ENCODE measurements at places on chromosomes 4 and X.

DNA sequence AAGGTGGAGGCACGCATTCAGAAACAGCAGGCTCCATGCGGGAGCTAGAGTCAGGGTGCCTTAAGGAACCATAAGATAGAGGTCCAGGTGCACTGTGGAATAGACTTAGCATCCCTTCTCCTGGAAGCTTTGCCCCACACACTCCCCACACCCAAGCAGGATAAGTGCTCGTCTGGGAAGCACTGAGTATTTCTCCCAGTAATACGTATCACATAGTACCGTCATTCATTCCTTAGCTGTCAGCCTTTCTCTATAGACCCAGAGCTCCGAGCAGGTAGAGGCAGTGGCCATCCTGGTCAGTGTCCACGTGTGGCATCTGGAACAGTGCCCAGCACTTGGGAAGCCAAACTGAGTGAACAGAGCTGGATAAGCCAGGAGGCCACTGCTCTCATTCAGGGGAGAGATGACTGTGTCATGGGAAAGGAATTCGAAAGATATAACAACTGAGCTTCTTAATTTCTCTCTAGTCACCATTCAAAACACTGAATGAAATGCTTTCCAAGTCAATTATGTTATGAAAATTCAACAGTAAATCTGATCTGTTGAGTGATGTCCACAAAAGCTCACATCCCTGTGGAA, 9.9 kb downstream of the APBB2 start:
- no peak for DNase-seq

- no peak for DNase-seq
Measured at GRCh38 chr4:121510341-121510874, 129.6 kb upstream of the QRFPR start.

DNA sequence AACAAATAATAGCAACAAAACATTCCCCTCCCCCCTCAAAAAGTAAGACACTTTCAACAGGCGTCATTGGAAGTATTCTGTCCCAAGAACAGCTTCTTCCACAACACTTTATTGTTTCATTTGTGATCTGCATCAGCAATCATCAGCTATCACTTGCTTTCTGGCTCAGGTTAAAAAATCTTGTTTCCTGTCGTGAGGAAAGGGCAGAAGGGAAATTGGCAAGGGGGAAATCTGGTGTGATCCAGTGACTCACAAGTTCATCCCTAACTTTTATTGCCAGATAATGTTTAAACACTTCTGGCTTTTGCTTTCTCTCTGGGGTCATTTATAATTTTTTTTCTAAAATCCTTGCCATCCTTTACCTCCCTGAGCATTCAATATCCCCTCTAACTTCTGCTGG, 247.4 kb upstream of the GIMD1 start:
- DNase-seq: no peak

GRCh38 chrX:129759576-129760061, 20.1 kb upstream of the SASH3 start:
- peak; percentile 44 for DNase-seq

DNA sequence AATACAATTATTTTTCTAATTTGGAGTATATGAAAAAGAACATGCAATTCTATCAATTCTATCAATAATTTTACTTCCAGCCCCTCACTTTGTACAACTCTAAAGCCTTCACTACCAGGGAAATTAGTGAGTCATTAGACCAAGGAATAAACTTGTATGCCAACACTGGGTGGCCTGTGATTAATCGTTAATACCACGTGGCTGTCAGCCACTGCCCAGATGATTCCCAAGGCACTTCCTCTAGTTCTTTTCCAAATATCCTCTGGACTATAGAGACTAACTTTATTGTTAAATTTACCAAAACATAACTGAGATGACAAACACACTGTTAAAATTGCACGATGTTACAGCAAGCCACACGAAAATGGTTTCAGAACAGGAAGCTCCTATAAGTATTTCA, 45.7 kb downstream of the MID1 start:
- DNase-seq: no peak

- DNase-seq: no peak
Measured at GRCh38 chrX:7252013-7252610, 104.2 kb upstream of the PUDP start.

GRCh38 chr4:184196730-184197385, 20.8 kb downstream of the ENPP6 start:
- no peak for DNase-seq

- DNase-seq: peak; percentile 39
Measured at GRCh38 chr4:118981839-118982381, 93.3 kb downstream of the SYNPO2 start.

GRCh38 chr4:145552181-145552822, 66.9 kb upstream of the MMAA start:
- no peak for DNase-seq

- DNase-seq: no peak
Measured at GRCh38 chr4:68476191-68476590, 28.9 kb downstream of the TMPRSS11E start.

GRCh38 chr4:97587912-97588311, 555.4 kb downstream of the STPG2 start:
- DNase-seq: no peak

DNA sequence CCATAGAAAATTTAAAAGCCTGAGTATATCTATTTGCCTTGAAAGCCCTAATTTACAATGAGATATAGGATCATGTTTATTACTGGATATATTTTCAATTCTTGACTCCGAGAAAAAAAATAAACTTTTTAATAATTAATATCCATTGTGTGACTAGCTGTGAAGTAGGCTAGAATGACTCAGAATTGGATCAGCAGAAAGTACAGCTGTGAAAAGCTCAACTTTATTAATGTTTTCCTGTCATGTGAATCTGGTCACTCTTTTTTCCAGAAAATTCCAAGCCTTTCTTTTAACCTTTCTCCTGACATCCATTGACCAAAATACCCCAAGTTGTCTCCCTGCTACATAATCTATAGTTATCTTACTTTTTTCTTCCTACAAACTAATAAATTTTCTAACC, 171.8 kb upstream of the PACRGL start:
- no peak for DNase-seq

GRCh38 chrX:133722756-133723155, 262.6 kb downstream of the GPC3 start:
- DNase-seq: no peak

DNA sequence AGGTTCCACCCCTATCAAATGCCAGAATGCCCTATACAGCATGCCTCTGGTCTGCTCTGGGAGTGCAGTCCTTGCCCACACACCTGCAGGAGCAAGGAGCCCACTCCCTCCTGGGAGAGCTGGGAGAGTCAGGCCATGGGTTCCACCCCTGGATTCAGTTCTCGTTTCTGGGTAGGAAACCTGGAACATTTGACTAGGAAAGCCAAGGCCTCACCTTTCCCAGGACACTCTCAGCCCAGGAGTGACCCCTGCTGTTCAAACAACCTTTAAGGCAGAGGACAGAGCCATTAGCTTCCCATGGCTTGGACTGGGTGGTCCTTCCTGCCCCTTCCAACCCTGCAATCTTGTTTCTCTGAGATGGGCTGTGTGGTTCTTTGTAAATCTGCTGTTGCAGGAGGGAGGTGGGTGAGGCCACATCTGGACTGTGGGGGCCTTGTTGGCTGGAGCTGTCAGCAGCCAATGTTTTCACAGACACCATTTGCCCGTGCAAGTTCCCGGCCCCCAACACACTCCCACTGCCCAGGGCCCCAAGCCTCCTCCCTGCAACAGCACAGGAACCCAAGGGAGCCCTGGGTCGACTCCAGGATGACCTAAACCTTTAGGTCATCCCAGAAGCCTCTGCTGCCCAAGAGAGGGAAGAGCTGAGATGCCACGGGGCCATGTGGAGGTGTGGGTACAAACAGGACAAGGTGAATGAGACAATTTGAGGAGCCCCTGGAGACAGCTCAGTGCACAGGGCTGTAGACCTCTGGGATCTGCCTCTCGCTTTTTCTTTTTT, 104.4 kb downstream of the PJA1 start:
- DNase-seq: no peak

DNA sequence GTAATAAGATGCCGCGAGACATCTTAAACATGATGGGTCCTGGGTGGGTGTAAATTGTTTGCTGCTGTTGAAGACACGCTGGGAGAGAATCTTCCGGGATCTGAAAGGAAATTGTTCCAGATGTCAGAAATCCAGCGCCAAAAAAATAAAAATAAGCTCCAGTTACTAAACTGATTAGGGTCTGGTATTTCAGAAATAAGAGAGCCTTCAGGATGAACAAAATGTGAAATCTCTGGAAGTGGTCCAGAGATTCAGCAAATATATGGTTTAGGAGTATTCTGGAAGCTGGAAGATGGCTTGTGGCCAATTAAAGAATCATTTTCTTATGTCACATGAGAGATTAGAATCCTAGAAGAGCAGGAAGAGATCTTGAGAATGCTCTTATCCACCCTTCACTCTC, 75.8 kb upstream of the NHS start:
- no peak for DNase-seq

DNA sequence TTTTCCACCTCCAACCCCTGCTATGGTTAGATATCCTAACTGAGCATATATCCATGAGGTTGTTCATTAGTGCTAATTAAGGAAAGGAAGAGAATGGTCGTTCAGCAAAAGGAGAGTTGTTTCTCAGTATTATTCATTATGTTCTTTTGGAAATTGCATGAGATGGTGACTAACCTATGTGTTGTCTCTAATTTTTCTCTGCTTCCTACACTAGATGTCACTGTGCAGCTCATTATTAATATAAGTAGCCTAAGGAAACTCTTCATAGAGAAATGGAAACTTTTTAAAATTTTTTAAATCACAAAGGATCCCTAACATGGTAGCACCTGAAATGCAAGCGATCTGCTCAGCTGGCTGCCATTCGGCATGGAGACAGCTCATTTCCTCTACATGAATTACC, 67.7 kb upstream of the FAM9A start:
- DNase-seq: no peak

GRCh38 chr4:147103403-147103946, 157.8 kb upstream of the TTC29 start:
- no peak for DNase-seq

GRCh38 chr4:82746705-82747574, 51.7 kb downstream of the SCD5 start:
- DNase-seq: no peak

GRCh38 chrX:54776987-54777672, 20.9 kb downstream of the ITIH6 start:
- DNase-seq: no peak

DNA sequence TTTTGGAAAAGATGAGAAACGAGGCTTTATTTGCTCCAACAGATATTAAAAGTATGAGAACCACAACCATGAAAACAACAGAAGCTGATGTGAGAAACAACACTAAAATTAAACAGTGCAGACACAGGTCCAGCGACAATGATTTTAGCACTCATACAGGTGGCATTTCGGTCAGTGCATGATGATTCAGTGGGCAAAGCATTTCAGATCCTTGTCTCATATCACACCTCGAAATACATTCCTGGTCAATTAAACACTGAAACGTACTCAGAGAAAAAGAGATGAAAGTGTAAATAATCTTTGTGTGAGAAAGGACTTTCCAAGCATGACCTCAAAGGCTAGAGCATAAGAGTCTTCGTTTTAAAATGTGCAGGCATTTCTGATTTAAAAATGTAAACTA, 85.2 kb downstream of the ACOX3 start:
- no peak for DNase-seq

DNA sequence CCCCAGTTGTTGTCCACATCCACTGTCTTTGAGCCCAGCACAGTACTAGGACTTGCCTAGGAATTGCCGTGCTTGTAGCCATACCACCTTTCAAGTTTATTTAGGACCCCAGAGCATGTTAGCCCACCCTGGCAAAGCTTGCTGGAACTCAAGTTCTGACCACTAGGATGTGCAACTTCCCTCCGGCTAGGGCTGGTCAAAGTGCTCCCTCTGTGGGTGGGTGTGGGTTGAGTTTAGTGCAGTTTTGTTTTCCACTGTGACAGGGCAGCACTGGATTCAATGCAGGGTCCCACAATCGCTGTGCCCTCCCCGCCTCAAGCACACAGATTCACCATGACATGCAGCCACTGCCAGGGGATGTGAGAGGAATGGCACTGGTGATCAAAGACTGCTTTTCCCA, 96.0 kb downstream of the RASGEF1B start:
- no peak for DNase-seq

DNA sequence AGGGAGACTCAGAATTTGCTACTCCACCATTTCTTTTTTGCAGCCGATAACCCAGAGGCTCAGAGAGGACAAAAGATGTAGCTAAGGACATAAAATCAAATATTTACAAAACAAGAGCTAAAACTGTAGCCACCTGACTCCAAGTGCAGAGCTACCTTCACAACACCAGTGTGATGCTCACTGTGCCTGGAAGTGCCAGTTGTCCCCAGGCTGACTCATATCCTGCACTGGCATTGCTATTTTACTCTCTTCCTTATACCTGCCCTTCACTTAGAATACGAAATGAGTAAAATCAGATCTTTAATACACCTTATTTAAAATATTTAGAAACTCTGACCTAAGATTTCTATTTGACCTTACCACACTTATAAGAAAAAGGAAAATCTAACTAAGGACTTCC, 39.5 kb downstream of the SLC7A11 start:
- DNase-seq: no peak

- DNase-seq: no peak
Measured at GRCh38 chr4:77956917-77957316, 94.3 kb downstream of the MRPL1 start.

DNA sequence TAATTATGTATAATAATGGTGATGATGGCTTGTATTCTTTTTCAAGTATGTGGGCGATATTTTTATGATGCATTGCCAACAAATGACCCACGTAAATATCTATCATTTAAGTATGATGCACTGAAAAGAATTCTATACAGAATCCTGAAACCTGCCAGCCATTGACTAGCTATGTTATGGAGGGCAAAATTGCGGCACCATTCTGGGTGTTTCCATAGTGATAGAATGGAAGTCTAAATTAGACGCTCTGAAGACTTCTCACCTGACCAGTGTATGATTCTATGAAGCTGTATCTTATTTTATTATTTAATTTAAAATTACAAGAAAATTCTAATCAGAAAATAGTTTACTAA, 677 bp upstream of the CENPC start:
- DNase-seq: no peak

DNA sequence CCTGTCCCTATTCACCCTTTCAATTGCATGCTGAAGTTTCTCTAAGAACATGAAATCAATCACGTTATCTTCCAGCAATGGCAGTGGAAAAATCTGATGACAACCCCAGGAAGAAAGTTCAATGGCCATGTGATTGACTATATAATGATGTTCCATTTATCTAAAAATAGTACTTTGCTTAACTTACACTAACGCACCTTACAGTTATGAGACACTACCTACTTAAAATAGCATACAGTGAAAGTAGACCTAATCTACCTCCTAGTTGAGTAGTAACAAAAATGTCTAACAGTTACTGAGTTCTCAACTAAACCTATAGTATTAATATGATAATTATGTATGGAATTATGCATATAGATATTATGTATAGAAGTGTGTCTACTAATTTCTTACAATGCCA, 28.6 kb upstream of the PGM2 start:
- DNase-seq: no peak

GRCh38 chrX:9966775-9967408, at the start of gene CLDN34:
TSS of gene CLDN34 (plus strand) at chrX:9967358. CDS start at chrX:9967358, 0 bp downstream.
- DNase-seq: no peak
